ENCODE measurements at places on chromosomes 1 and 21.

DNA sequence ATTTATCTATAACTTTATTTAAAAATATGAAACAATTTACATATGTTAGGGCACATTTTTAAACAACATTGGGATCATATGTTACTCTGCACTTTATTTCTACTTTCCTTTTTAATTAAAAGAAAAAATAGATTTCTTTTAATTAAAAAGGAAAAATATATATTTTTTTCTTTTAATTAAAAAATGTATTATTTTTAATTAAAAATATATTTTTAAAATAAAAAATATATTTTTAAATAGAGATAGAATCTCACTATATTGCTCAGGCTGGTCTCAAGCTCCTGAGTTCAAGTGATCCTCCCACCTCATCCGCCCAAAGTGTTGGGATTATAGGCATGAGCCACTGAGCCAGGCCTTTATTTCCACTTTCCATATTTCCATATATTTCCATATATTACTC is 36.7 kb downstream of the WARS2 start:
- no peak for DNase-seq

- DNase-seq: no peak
Measured at GRCh38 chr1:201319631-201320030, 36.3 kb downstream of the PKP1 start.

DNA sequence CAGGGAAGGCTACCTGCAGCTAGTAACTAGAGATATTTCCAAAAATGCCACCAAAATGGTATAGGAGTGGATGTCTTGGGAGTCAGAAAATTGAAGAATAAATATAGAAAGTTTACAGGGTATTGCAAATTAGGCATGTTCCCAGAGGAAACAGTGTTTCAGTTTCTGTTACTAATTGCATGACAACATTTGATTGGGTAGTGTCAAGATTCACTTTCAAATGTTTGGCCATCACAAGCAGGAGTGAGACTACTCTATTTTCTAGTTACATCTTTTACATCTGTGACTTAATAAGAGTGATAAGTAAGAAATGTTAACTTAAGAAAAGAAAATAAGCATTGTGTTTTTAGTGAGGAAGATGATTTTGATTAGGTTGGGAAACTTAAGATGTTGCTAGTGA is 30.2 kb downstream of the AMY1C start:
- DNase-seq: no peak

DNA sequence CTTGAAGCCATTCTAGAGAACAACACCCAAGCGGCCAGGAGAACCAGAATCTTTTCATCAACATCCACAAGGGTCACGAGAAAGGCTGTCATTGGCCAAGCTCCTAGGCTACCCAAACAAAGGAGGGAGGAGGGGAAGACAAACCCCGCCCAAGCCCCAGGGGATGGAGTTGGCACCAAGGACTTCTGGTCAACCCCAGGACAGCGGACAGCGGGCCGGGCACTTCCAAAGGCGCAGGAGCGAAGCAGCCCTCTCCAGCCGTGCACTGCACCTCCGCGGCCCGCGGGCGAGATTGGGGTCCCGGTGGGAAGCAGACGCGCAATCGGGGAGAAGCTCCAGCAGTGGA is at the start of gene CLIC6:
CLIC6 (plus strand) TSS at position 192 of the 346 bp plus-strand sequence. CDS start 395 bp downstream, outside the sequence.
- no peak for DNase-seq

DNA sequence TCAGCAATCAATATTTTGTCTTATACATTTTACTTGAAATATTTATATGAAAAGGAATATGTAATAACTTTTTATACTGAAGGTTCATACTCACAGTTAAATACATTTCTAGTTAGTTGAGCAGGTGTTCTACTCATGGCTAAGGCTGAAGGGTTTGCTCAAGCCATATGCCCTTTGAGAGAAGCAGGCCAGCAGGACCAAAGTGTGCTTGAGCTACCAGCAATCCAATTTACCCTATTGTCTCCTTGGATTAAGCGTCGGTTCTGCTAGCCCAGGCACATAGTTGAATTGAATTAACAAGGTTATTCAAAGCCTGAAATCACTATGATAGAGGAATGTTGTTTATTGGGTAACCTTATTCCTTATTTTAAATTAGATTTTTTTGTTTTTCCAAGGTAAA is 151.5 kb upstream of the BACE2 start:
- DNase-seq: no peak

All from stimulated activated CD4-positive, alpha-beta T cell treated with anti-CD3 and anti-CD28 coated beads, Interleukin-2, amount 100 ng/mL, for 48 hours (primary cell).